DMS153 (cell line): ENCODE measurements at places on chromosomes 7 and 10.

GRCh38 chr10:78945838-78946237 is 122.9 kb upstream of the ZMIZ1 start:
- no peak for DNase-seq

DNA sequence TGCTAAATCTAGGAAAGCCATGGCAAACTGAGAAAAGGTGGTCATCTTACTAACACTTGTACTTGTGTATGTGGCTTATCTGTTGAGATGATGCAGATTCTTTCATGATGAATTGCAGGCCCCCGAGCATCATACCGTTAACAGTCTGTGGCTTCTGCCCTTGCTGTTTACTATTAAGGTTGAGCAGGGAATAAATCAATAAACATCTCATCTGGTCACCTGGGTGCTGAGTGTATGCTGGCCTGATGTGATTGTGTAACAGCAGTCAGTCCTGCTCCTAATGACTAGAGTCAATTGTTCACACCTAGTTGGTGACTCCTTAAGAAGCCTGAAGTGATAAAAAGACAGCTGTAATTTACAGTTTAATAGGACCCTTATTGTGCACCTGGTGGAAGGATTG is 8.3 kb upstream of the GNAT3 start:
- DNase-seq: no peak

GRCh38 chr7:150451097-150451793 is 815 bp downstream of the GIMAP8 start:
- no peak for DNase-seq

GRCh38 chr10:64733980-64734379 is 1212.8 kb downstream of the REEP3 start:
- DNase-seq: peak; percentile 16

DNA sequence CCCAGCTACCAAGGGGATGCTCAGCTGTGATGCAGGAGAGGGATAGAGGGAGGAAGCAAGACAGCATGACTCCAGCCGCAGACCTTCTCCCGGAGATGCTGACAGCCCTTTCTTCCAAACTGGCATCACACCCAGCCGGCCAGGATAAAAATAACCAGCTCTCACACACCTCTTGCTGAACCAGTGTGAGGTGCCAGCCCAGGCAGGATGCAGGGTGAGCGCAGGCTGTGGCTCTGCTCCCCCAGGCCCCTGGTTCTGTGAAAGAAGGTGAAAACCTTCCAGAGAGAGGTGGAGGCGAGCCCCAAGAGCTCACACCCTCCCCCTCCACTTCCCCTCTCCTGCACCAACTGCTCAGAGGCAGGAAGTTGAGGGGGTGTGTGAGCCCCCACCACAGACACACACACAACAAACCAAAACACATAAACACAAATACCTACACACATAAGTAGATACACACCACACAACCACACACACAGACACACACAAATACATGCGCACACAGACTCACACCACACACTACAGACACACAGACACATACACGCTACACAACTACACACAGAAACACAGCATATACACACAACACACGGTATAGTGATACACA is 4.0 kb downstream of the GPR15LG start:
- DNase-seq: no peak

GRCh38 chr7:14195079-14195478 is 205.6 kb upstream of the ETV1 start:
- no peak for DNase-seq

DNA sequence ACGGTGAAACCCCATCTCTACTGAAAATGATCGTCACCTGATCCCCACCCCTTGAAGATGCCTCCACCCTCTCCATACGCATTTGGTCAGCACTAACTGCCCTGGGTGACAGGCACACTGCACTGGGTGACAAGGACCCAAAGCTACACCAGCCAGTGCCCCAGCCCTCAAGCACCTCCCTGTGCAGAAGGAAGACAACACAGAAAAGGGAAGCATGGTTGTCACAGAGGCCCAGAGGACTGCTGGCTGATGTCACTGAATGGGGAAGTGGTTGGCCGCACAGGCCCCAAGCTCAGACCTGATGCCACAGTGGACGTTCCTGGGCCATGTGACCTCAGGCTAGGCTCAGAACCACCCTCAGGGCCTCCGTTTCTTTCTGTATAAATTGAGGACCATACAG is 4.2 kb upstream of the PILRA start:
- no peak for DNase-seq

- DNase-seq: no peak
These were observed 38.6 kb downstream of the CDC14C start for GRCh38 chr7:48962821-48963505.

- DNase-seq: peak; percentile 3
These were observed 97.3 kb downstream of the CCDC71L start for GRCh38 chr7:106563466-106564150.

GRCh38 chr10:121059351-121059750 is 208.2 kb downstream of the WDR11 start:
- no peak for DNase-seq

DNA sequence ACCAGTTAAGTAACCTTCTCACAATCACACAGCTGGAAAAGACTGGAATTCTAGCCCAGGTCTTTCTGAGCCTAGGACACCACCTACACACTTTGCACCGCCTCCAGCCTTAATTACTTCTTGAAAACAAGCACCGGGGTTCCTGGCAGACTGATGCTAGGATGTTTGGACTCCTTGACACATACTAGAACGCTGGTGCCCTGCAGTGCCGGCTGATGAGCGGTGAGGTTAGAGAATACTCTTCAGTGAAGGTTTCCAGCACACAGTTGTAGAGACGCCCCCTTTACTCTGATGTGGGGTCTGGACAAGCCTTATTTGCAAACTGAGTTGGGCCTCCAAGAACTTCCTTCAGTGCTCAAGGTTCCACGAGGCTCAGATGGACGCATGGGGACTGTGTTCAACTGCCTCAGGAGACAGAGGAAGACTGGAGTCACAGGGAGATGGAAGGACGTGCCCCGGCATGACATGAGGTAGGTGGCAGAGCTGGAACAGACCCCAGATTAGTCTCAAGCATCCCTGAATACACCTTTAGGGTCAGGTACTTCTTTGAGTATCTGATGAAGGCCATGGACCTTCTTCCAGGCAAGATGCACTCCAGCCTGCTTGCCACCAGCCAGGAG is 89.6 kb downstream of the COBL start:
- no peak for DNase-seq

GRCh38 chr7:77579797-77580196 is 42.7 kb downstream of the PTPN12 start:
- DNase-seq: no peak

DNA sequence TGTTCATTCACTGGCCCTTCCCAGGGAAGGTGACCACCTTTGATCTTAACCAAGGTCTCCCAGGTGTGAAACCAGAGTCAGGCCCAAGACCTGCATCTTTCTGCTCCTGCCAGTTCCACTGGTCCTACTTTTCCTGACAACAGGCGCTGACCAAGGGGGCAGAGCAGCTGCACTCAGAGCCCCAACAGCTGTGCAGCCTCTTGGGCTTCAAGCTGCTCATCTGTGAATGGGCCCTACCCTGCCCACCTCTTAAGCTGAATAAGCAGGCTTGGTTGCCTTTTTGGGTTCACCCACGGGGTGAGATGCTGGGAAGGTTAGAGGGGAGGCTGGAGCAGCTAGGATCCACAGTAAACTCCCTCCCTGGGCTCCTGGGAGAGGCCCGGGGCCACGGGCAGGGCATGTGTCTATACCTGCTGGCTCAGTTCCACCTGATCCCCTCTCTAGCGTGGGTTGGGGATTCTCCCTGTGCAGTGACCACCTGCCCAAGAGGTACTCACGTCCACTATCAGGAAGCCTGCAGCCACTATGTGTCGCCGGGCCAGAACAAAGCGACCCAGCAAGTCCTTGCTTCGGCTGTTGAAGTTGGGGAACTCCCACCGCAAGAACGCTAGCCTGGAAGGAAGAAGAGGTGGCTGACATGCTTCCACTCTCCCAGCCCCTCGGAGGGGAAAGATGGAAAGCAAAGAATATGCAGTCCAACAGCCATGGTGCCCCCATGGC is 10.6 kb downstream of the TBRG4 start:
- no peak for DNase-seq

- no peak for DNase-seq
These were observed 932 bp downstream of the ESYT2 start for GRCh38 chr7:158828133-158829020.

- DNase-seq: no peak
These were observed 8.4 kb downstream of the IFIT3 start for GRCh38 chr10:89336241-89336640.

DNA sequence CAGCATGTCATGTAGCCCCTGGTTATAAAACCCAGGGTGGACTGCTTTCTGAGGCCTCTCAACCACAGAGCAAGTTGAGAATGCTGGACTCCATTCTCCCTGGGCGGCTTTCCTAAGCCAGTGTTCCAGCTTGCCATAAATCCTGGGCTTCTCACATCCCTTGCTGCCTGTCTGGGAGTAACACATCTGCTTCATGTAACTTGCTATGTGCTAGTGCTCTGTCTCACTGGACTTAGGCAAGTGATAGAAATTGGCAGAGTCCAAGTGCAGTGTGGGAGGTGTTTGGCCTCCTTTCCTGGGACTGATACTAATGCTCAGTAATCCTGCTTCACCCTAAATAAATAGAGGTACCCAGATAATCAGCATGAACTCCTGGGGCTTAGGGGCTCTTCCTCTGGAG is 277.1 kb upstream of the POM121L12 start:
- DNase-seq: no peak

DNA sequence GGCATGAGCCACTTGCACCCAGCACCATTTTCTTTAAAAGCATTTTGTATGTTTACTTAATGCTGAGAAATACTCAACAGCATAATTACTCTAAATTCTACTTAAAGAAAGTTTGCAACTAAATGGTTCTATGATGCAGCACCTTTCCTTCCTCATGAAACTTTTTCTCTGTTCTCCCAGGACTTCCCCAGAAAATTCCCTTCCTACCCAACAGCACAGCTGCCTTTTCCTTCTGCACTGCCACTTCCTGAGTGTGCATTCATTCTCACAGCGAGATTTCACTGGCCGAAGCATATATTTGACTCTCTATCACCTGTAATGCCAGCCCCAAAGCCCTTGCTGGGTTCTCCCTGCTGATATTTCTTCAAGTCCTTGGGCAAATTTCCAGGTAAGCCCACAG is 41.5 kb upstream of the DGKI start:
- no peak for DNase-seq

- no peak for DNase-seq
These were observed 544.3 kb upstream of the DPP6 start for GRCh38 chr7:153507885-153508284.

GRCh38 chr10:100004805-100005510 is 4.8 kb downstream of the DNMBP start:
- no peak for DNase-seq

GRCh38 chr7:27945058-27945795 is 205.3 kb downstream of the TAX1BP1 start:
- DNase-seq: no peak

GRCh38 chr7:33727315-33727714 is 178.0 kb upstream of the BMPER start:
- DNase-seq: no peak

- DNase-seq: no peak
These were observed 142.7 kb downstream of the RNF133 start for GRCh38 chr7:122556219-122556618.

GRCh38 chr10:63883861-63884260 is 362.7 kb downstream of the REEP3 start:
- no peak for DNase-seq

- no peak for DNase-seq
These were observed 14.9 kb upstream of the PON3 start for GRCh38 chr7:95411036-95411435.

DNA sequence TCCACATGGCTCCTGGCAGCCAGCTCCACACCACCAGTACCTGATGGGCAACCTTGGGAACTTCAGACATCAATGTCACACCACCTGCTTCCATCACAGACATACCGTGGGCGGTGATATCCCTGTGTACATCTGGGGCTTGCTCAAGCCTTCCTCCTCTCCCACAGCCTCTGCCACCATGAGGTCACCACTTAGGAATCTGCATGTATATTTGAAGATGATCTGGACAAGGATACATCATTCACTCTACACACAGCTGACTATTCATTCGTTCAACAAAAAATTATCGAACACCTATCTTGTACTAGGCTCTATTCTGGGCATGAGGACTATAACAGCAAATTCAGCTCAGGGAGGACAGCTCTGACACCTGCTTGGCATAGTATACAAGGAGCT is 6.8 kb downstream of the DLG5 start:
- no peak for DNase-seq

DNA sequence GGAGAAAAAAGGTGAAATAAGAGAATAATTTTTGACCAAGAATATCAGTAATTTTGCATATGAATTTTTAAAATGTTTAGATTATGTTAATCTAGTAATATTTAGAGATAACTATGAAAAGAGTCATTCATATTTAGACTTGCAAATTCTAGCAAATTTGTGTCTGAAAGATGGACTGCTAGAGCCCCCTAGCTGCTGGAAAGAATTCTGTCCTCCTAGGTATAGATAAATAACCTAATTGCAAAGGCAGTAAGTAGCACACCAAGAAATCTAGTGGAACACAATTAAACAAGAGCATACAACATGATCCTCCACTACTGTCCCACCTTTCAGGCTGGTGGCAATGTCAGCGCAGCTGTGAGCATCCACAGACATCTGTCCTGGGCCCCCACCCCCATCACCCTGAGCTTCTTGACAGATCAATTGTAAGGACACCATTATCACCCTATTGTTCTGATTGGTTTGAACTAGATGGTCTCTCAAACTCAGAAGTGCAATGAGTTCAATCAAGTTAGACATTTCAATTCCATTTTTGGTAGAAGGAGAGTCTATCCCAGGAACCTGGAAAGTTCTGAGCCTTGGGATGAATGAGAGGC is 15.0 kb upstream of the GFRA1 start:
- DNase-seq: no peak

- no peak for DNase-seq
These were observed 126.5 kb downstream of the SLIT1 start for GRCh38 chr10:97059006-97059871.

GRCh38 chr10:101292194-101293006 is 61.6 kb upstream of the BTRC start:
- DNase-seq: no peak
